ENCODE measurements at places on chromosomes 7 and 10. TPM values are rescaled to one million over a fixed set of nuclear protein-coding genes. Genes with fewer than 3 reads are reported as not detected.

The HOXA3 gene
- total RNA-seq: 6.2 TPM

The TDRD1 gene
- total RNA-seq: not detected

The PTF1A gene
- total RNA-seq: not detected

The GALNT17 gene
- 1.9 TPM for total RNA-seq

The OR13A1 gene
- total RNA-seq: not detected

Measured in gastrocnemius medialis (tissue), 4 donors.